ENCODE measurements at places on chromosomes 5 and 9. TPM values are rescaled to one million over a fixed set of nuclear protein-coding genes. Genes with fewer than 3 reads are reported as not detected.

Gene MXD3
- 5.8 TPM for total RNA-seq

Gene CSF2
- total RNA-seq: not detected

Gene ADRA1B
- 0.92 TPM for total RNA-seq

Gene KIF24
- total RNA-seq: 2.2 TPM

All from airway epithelial cell (primary cell).